Aorta (tissue), 5 donors: ENCODE measurements at places on chromosomes 16 and 17.

- H3K4me3 ChIP-seq, result no peak overlapping the region
- no peaks in the 10 kb centered on the region for H3K4me1 ChIP-seq
- H3K27me3 ChIP-seq, result no peaks in the 10 kb centered on the region
- no peak overlapping the region for H3K27ac ChIP-seq
- no peaks in the 10 kb centered on the region for H3K36me3 ChIP-seq
Observed at GRCh38 chr16:911101-911500, 59.7 kb downstream of the LMF1 start.

- no peaks in the 10 kb centered on the region for H3K36me3 ChIP-seq
- no peaks in the 10 kb centered on the region for H3K4me1 ChIP-seq
- H3K4me3 ChIP-seq, result no peak overlapping the region
- H3K27me3 ChIP-seq, result no peaks in the 10 kb centered on the region
- peak overlapping the region; percentile 87 for H3K27ac ChIP-seq
- peak; percentile 73 for DNase-seq
Observed at GRCh38 chr17:42891539-42892152, 9.0 kb upstream of the G6PC1 start.

GRCh38 chr16:85492295-85492864, 120.7 kb upstream of the GSE1 start:
- no peaks in the 10 kb centered on the region for H3K36me3 ChIP-seq
- no peaks in the 10 kb centered on the region for H3K27me3 ChIP-seq
- H3K27ac ChIP-seq, result no peak overlapping the region
- H3K4me3 ChIP-seq, result no peak overlapping the region

- no peaks in the 10 kb centered on the region for H3K4me1 ChIP-seq
- H3K27me3 ChIP-seq, result no peaks in the 10 kb centered on the region
- no peak for DNase-seq
Observed at GRCh38 chr16:79647586-79647985, 47.0 kb upstream of the MAF start.

GRCh38 chr17:32602396-32602795, 115.6 kb downstream of the CDK5R1 start:
- DNase-seq, result no peak
- no peaks in the 10 kb centered on the region for H3K4me1 ChIP-seq
- no peaks in the 10 kb centered on the region for H3K27me3 ChIP-seq
- H3K4me3 ChIP-seq, result no peak overlapping the region
